ENCODE measurements at places on chromosomes 2 and 18. TPM values are rescaled to one million over a fixed set of nuclear protein-coding genes. Genes with fewer than 3 reads are reported as not detected.

- H3K27me3 ChIP-seq, result no peaks in the 10 kb centered on the region
- H3K36me3 ChIP-seq, result no peaks in the 10 kb centered on the region
- H3K27ac ChIP-seq, result no peak overlapping the region
- DNase-seq, result no peak
- no peaks in the 10 kb centered on the region for H3K4me1 ChIP-seq
- H3K4me3 ChIP-seq, result no peak overlapping the region
Measured at GRCh38 chr2:129653246-129653645, 326.2 kb upstream of the RAB6C start.

- no peaks in the 10 kb centered on the region for H3K4me1 ChIP-seq
- H3K27me3 ChIP-seq, result no peaks in the 10 kb centered on the region
- no peak for DNase-seq
Measured at GRCh38 chr2:119415630-119416029, 16.0 kb upstream of the TMEM37 start.

- no peaks in the 10 kb centered on the region for H3K36me3 ChIP-seq
- H3K4me3 ChIP-seq, result no peak overlapping the region
- no peak overlapping the region for H3K27ac ChIP-seq
- no peaks in the 10 kb centered on the region for H3K27me3 ChIP-seq
- H3K4me1 ChIP-seq, result no peaks in the 10 kb centered on the region
Measured at GRCh38 chr2:220106065-220106464, 478.6 kb downstream of the SLC4A3 start.

DNA sequence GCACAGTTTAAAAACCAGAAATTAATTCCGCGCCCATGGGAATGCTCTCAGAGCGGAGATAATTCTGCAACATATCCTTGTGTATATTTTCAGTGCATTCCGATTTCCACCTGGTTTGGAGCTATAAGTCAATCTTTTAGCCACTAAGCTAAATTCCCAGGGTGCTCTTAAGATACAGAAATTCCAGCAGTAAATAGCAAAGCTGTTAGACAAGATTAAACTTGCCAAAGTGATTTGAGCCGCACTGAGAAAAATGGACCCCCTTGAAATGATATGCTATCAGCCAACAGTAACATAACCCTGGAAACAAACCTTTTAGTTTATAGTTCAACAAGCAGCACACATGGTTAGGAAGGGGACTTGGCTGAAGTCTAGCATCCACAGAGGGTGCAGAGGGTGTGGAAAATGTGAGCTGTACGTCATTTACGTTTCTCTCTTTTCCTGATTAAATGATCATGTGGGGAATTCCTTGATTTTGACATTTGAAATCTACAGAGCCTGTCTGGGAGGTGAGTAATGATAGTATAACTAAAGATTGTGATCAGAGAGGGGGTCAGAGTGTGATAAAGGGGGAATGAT, 99.8 kb upstream of the COPS8 start:
- H3K27me3 ChIP-seq, result no peaks in the 10 kb centered on the region
- no peaks in the 10 kb centered on the region for H3K36me3 ChIP-seq
- no peak overlapping the region for H3K27ac ChIP-seq
- H3K4me3 ChIP-seq, result no peak overlapping the region

- peaks cover 99% of the 10 kb centered on the region for H3K27me3 ChIP-seq
- H3K27ac ChIP-seq, result no peak overlapping the region
- no peaks in the 10 kb centered on the region for H3K4me1 ChIP-seq
- no peak for DNase-seq
- H3K4me3 ChIP-seq, result no peak overlapping the region
Measured at GRCh38 chr18:79439628-79440023, 43.9 kb downstream of the NFATC1 start.

GRCh38 chr2:10675131-10675530, 14.6 kb downstream of the NOL10 start:
- H3K27me3 ChIP-seq, result no peaks in the 10 kb centered on the region
- no peak overlapping the region for H3K4me3 ChIP-seq
- peaks cover 33% of the 10 kb centered on the region for H3K36me3 ChIP-seq
- no peak for DNase-seq

GRCh38 chr18:25724121-25724520, 366.3 kb downstream of the SS18 start:
- DNase-seq, result no peak
- no peak overlapping the region for H3K27ac ChIP-seq
- no peaks in the 10 kb centered on the region for H3K27me3 ChIP-seq
- H3K36me3 ChIP-seq, result no peaks in the 10 kb centered on the region

GRCh38 chr2:176002688-176003210, 682 bp upstream of the LNPK start:
- no peaks in the 10 kb centered on the region for H3K36me3 ChIP-seq
- peak overlapping the region; percentile 91 for H3K4me3 ChIP-seq
- peak overlapping the region; percentile 58 for H3K27ac ChIP-seq
- peaks cover 8% of the 10 kb centered on the region for H3K4me1 ChIP-seq
- H3K27me3 ChIP-seq, result no peaks in the 10 kb centered on the region

GRCh38 chr2:70472221-70472890, 81.3 kb downstream of the TGFA start:
- no peaks in the 10 kb centered on the region for H3K4me1 ChIP-seq
- H3K36me3 ChIP-seq, result no peaks in the 10 kb centered on the region
- no peak for DNase-seq
- H3K27ac ChIP-seq, result no peak overlapping the region
- H3K4me3 ChIP-seq, result no peak overlapping the region

DNA sequence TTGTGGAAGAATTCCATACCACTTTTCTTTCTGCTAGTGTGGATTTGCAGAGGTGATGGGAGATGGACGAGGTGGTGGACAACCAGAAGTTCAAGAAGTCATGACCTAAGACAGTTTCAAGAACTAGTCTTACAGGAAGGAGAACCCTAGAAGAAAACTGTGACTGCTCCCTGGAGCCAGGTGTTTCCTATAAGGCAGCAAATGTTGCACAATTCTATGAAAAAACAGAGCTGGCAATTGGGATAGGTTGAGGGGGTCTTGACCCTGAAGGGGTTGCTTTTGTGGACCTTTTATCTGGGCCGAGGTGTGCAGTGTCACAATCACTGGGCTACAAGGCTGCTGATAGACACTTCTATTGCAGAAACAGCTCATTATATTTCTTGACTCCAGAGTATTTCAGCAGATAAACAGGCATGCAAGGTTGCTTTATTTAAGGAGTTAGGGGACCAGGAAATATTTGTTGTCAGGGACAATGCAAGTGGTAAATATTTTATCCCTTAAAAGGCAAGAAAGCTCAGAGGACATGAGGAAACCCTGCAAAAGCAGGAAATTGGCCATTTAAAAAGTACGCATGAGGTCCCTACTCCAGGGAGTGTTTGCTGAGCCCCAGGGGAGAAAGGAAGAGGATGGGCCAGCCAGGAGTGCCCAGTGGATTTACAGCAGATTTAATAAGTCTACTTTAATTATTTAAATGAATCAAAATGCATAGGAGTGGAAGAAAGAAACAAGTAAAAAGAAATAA, 22.9 kb downstream of the APCDD1 start:
- DNase-seq, result no peak
- H3K27ac ChIP-seq, result no peak overlapping the region
- H3K27me3 ChIP-seq, result no peaks in the 10 kb centered on the region
- H3K4me3 ChIP-seq, result no peak overlapping the region
- H3K4me1 ChIP-seq, result no peaks in the 10 kb centered on the region

DNA sequence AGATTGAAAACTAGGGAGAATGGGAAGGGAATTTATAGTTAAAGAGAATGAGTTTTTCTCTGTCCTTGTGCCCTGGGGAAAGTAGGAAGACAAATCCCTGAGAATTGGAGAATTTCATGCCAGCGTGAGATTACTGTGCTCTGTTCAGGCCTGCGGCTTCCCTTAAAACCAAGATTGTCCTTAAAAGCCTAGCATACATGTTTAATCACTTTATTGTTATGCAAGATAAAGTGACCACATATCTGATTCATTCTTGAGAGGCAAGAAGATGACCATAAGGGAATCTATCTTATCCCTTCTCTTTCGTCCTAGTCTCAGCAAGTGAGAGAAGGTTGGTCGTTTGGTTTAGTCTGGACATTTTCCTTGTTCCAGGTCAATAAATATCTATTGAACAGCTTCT, 75.9 kb downstream of the ADCYAP1 start:
- DNase-seq, result no peak
- no peak overlapping the region for H3K27ac ChIP-seq
- H3K4me3 ChIP-seq, result no peak overlapping the region
- H3K27me3 ChIP-seq, result no peaks in the 10 kb centered on the region
- H3K4me1 ChIP-seq, result no peaks in the 10 kb centered on the region

KIF1A gene
- 0.32 TPM for polyA plus RNA-seq

DDX18 gene
- 24.1 TPM for polyA plus RNA-seq

MC2R gene
- polyA plus RNA-seq, result not detected

RUFY4 gene
- polyA plus RNA-seq, result not detected

DSG4 gene
- polyA plus RNA-seq, result not detected

SPATA3 gene
- polyA plus RNA-seq, result not detected

KCNG2 gene
- not detected for polyA plus RNA-seq
